ENCODE measurements at places on chromosomes 7 and 10.

- peak; percentile 9 for DNase-seq
Measured at GRCh38 chr10:22550732-22551131, 163.6 kb downstream of the PIP4K2A start.

DNA sequence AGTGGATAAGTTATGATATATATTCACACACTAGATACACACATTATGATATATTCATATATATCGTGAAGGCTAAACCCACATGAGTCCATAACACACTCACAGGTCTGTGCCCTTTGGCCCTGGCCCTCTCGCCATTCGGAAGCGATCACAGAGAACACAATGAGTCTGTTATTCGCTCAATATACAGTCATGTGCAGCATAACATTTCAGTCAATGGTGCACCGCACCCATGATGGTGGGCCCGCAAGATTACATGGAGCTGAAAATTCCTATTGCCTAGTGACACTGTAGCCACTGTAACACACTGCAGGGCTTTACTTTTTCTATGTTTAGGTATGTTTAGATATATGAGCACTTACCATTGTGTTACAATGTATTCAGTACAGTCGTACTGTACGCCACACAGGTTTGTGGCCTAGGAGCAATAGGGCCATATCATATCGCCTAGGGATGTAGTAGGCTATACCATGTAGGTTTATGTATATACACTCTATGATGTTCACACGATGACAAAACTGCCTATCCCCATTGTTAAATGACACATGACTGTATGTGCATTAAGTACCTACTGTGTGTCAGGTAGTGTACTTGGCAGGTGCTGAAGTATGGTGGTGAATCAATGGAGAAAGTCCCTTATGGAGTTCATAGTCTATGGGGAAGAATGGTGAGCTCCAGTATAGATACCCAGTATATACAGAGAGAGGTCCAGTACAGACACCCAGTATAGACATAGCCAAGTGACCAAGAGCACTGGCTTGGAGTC, 198.8 kb upstream of the KLF14 start:
- no peak for DNase-seq

- DNase-seq, result no peak
Measured at GRCh38 chr10:90064295-90064694, 362.9 kb downstream of the KIF20B start.

DNA sequence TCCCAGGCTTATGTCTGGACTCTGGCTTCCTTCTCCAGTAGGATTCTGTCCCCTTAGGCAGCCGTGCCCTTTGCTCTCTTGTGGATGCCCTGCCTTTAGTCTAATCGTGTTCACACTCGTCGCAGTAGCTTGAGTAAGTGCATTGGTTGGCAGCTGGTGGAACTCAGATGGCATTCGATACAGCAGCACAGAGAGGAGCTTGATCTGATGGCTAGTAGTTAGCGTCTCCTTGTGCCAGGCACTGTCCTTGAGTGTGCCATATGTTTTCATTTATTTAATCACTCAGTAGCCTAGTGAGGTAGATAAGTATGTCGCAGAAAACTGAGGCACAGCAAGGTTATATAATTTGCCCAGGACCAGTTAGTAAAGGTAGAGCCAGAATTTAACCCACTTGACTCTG, 18.2 kb upstream of the PARP12 start:
- no peak for DNase-seq

- DNase-seq, result no peak
Measured at GRCh38 chr7:150715738-150716137, 675 bp upstream of the GIMAP1 start.

DNA sequence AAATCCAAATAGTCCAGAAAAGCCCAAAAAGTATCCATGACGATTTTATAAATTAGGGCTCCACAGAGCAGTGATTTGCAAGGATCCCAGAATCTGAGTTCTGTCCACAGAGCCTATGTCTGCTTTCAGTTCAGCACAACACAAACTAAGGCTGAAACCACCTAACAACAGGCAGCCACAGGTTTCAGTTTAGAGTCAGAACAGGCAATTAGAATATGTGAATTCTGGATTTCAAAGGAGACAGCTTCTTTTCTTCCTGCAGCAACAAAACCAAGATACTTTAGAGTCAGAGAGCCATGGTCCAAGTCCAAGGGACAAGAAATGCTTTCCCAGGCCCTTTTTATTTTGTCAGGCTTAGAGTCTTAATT, 23.6 kb downstream of the IFIT3 start:
- no peak for DNase-seq

GRCh38 chr7:131255242-131255641, 72.4 kb upstream of the MKLN1 start:
- no peak for DNase-seq

- DNase-seq, result no peak
Measured at GRCh38 chr10:132649651-132650360, 112.2 kb downstream of the INPP5A start.

DNA sequence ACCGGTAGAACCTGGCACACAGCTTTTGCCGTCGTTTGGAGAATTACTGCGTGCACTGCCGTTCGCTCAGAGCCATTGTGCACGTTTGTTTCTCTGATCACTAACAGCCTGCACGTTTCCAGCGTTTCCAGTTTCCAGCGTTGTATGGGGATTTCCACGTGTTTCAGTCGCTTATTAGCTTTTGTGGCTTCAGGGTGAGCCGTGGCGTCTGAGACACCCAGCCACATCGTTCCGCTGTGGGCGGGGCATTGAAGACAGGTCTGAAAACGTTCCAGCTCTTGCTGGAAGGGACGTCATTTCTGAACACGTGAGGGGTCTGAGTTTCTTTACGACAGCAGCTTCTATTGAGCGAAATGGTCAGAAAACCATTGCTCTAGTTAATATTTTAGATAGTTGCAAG, 164.8 kb downstream of the DNAJB6 start:
- no peak for DNase-seq

DNA sequence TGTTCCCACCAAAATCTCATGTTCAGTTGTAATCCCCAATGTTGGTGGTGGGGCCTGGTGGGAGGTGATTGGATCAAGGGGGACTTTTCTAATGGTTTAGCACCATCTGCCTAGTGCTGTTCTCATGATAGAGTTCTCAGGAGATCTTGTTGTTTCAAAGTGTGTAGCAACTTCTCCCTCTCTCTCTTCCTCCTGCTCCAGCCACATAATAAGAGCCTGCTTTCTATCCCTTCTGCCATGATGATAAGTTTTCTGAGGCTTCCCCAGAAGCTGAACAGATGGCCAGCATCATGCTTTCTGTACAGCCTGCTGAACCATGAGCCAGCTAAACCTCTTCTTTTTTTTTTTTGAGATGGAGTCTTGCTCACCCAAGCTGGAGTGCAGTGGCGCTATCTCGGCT, 910.6 kb downstream of the KCNMA1 start:
- DNase-seq, result no peak

DNA sequence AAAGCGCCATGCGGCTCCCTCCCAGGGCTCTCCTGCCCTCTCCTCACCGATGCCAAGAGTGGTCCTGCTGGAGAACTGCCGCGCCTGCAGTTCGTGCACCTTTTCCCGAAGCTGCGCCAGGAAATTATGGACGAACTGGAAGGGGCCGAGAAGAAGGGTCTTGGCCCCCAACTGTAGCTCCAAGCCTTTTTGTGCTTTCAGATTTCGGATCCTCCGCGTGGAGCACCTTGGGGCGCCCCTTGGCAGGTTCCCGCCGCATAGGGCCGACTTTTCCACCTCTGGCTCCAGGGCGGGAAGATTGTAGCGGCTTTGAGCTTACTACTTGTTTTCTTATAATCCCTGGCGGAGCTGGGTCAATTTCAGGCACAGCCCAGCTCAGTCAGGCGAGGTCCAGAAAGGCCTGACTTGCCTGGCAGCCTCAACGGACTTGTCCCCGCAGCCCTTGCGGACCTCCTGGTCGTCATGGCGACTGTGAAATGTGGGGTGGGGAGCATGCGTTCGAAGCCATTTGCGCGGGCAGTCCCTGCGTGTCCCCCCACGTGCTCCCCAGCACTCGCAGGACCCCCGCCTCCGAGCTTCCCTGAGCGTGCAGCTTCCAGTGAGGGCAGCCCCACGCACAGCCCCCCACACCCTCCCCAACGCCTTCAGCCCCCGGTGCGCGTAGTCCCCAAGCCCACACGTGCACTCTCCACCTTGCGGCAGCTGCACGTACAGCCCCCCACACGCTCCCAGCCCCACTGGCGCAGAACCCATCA, 129.9 kb downstream of the KBTBD2 start:
- no peak for DNase-seq

- no peak for DNase-seq
Measured at GRCh38 chr10:63227207-63227895, 94.2 kb downstream of the NRBF2 start.

- DNase-seq, result no peak
Measured at GRCh38 chr7:82507365-82507975, 63.9 kb upstream of the CACNA2D1 start.

GRCh38 chr7:94433224-94433623, 38.5 kb downstream of the COL1A2 start:
- no peak for DNase-seq

- DNase-seq, result no peak
Measured at GRCh38 chr7:41385996-41386395, 316.9 kb downstream of the INHBA start.

GRCh38 chr7:11784769-11785536, 47.0 kb downstream of the THSD7A start:
- no peak for DNase-seq

- DNase-seq, result no peak
Measured at GRCh38 chr7:50584793-50585408, 19.7 kb upstream of the DDC start.

- no peak for DNase-seq
Measured at GRCh38 chr7:8435095-8435494, 1.7 kb downstream of the NXPH1 start.

DNA sequence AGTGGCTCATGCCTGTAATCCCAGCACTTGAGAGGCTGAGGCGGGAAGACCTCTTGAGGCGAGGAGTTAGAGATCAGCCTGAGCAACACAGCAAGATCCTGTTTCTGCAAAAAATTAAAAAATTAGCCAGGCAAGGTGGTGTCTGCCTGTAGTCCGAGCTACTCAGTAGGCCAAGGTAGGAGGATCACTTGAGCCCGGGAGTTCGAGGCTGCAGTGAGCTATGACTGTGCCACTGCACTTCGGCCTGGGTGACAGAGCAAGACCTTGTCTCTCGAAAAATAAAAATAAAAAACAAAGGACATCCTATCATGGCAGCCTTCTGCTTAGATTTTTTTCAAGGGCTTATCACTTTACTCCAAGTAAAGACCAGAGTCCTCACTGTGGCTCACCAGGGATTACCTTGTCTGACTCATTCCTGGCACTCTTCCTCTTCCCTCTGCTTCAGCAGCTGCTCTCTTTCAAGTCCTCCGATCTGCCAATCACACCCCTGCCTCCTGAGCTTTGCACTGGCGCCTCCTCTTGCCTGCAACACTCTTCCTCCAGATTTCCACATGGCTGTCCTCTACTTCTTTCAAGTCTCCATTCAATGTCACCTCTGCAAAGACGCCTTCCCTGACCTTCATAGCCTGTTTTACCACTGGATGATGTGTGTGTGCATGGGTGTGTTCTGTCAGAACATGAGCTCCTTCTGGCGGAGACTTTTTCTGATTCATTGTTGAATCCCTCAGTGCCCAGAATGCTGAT, 7.7 kb downstream of the PRTFDC1 start:
- DNase-seq, result no peak

DNA sequence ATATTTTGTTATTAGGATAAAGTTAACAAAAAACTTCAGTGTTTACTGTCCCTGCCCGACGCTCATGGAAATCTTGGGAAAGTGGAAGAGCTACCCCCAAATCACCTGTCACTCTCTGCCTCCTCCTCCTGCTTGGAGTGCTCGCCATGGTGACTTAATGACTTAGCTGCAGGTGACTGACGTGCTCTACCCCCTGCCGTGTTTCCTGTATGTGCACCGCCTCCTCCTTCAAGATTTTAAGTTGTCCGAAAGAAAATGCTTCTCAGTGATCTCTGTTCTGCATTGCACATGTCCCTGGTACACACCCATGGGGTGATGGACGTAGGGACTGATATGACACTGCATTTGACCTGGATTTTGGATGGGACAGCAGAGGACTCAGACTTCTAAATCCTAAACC, 338.8 kb upstream of the SHH start:
- DNase-seq, result no peak

DNA sequence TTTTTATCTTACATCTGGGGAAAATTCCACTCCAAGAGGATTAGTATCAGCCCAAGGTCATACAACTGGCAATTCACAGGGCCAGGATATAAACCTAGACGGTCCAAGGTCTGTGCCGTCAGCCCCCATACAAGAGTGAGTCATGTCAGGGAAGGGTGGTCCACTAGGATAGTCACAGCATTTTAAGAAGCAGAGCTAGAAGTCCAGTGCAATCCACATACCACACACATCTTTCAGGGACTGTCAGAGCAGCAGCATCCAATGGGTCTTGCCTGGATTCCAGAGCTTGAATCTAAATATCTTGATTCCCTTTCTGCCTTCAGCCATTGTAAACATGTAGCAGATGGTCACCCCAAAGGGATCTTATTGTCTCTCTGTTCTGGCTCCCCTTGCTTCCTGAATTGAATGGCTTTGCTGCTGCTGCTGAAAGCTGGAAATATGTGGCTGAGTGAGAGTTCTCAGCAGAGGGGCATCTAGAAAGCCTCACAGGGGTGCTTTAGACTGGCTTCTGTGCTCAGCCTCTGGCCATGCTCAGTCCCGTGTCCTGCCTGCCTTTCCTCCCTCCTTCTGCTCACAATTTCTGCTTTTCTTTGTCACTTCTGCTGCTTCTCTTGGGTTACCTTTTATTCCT, 9.9 kb upstream of the OR6V1 start:
- no peak for DNase-seq

- DNase-seq, result no peak
Measured at GRCh38 chr10:63555330-63555729, 34.1 kb downstream of the REEP3 start.

DNA sequence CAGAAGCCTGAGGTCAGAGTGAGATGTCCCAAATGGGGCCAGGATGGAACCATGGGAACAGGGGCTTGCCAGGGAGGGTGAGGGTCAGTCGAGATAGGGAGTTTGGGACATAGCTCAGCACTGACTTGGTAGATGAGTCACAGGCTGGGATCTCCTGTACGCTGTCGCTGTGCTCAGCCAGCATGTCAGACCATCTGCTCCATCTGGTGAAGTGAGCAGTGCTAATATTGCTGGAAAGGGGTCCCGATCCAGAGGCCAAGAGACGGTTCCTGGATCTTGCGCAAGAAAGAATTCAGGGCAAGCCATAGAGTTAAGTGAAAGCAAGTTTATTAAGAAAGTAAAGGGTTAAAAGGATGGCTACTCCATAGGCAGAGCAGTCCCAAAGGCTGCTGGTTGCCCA, 505.6 kb downstream of the GALNT17 start:
- no peak for DNase-seq

- DNase-seq, result no peak
Measured at GRCh38 chr10:129601737-129602136, 134.7 kb downstream of the MGMT start.

DNA sequence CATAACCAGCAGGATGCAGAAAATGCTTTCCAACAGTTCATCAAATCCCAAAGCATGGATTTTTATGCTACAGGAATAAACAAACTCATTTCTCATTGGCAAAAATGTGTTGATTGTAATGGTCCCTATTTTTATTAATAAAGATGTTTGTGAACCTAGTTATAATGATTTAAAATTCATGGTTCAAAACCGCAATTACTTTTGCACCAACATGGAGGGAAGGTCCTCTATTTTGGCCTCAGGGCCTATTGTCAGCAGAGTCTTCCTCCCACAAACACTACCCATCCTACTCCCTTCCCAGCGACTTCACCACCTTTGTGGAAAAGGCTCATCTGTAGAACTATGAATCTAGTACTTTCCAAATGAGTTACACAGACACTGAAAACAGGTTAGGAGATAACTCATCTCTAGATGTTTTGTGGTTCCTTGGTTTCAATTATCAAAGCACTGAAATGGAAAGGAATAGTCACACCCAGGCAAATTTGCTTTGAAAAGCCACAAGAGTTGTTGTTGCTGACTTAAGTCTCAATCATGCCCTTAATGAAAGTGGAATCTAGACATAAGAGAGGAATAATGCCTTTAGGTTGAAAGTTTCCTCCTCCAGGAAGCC, 59.4 kb upstream of the FRMD4A start:
- no peak for DNase-seq
